ENCODE measurements at places on chromosomes 11 and 22. TPM values are rescaled to one million over a fixed set of nuclear protein-coding genes. Genes with fewer than 3 reads are reported as not detected.

Gene SLC16A8
- total RNA-seq = not detected

DNA sequence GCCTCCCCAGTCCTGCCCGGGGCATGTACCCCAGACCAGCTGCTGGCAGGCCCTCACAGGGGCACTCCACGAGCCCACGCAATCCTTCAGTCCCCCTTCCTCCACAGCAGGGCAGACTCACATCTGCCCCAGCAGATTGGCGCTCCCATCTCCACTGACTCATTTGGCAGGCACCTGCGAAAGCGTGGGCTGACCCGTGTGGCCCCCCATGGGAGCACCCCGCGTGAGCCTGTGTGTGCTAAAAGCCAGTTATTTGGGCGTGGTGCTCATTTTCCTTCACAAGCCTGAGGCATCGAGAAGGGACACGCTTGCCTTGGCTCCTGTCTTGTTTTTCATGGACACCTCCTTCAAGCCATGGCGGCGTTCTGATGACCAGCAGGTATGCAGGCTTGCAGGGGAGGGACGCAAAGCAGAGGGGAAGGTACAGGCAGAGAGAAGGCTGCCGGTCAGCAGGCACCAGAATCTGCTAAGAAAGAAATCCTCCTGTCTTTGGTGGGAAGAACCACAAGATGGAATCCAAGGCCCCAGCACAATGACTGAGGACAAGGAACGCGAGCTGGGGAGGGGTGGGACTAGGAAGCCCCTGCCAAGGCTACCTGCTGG is 8.6 kb downstream of the NECTIN1 start:
- no peak for DNase-seq

GRCh38 chr11:94521684-94522083 is 9.4 kb downstream of the C11orf97 start:
- no peak for DNase-seq

Gene LRRC10B
- total RNA-seq = not detected

GRCh38 chr11:68296344-68297051 is 15.9 kb upstream of the LRP5 start:
- no peak for DNase-seq

Gene CD3D
- not detected for total RNA-seq

DNA sequence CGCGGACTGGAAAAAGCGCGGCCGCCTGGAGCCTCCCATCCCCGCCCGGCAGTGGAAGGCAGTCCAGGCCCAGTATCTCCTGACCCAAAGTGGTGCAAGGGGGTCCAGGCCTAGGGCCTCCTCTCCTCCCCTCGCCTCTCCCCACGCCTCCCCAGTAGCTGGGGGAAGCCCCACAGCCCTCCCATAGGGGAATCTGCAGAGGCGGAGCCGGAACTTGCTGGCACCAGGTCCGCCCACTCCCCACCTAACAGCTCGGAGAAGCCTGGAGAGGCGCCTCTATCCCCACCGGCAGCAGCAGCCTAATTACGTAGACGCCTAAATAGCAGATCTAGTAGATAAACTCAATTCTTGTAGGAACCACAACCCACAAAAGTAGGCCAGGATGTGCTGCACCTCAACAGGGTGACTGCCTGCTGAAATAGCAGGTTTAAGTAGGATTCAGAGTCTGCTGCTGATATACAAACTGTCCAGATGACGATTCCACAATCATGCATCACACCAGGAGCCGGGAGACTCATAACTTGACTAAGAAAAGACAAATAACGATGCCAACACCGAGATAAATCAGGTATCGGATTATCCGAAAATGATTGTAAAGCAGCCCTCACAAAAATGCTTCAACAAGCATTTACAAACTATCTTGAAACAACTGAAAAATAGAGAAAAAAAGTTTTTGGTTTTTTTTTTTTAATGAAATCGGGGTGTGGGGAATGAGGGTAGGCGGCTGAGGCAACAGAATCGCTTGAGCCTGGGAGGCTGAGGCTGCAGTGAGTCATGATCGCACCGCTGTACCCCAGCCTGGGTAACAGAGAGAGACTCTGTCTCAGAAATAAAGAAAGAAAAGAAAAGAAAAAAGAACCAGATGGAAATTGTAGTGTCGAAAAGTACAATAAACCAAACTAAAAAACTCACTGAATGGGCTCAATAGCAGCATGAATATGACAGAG is 11.4 kb upstream of the BRD1 start:
- DNase-seq = peak; percentile 33

- no peak for DNase-seq
These were observed 93.5 kb downstream of the GRAMD1B start for GRCh38 chr11:123523539-123523938.

GRCh38 chr11:35953081-35953760 is 9.4 kb downstream of the LDLRAD3 start:
- DNase-seq = no peak

Gene KCNQ1OT1
- total RNA-seq = 1.9 TPM

- DNase-seq = peak; percentile 27
These were observed 25.5 kb downstream of the LDLRAD3 start for GRCh38 chr11:35969089-35970042.

GRCh38 chr11:96169250-96169649 is 173.7 kb downstream of the MAML2 start:
- no peak for DNase-seq

GRCh38 chr11:72144807-72145565 is 9.5 kb downstream of the FOLR3 start:
- peak; percentile 87 for DNase-seq

DNA sequence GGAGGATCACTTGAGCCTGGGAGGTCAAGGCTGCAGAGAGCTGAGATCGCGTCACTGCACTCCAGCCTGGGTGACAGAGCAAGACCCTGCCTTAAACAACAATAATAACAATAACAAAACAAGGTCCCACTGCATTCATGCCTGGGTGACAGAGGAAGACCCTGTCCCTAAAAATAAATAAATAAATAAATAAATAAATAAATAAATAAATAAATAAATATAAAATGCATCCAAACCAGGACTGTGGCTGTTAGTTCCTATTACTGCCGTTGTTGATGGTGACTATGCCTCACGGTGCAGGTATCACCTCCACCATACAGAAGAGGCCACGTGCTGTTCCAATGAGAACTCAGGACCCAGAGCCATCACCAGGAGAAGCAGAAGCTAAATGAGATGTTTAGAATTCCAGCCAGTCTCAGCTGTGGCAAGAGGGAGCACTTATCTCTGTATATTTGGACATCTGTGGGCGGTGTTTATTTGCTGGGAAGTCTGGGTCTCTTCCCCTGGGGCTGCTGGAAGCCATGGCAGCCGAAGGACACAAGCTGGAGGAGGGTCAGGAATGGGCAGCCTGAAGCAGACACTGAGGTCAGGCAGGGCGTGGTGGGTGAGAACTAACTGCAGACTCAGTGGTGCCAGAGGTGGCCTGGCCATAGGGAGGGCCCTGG is 21.6 kb downstream of the C11orf86 start:
- peak; percentile 76 for DNase-seq

- DNase-seq = no peak
These were observed 23.6 kb downstream of the SLC5A12 start for GRCh38 chr11:26698224-26698623.

GRCh38 chr11:80958361-80958760 is 1517.5 kb upstream of the TENM4 start:
- DNase-seq = peak; percentile 1

Gene IGF2
- 2.3 TPM for total RNA-seq

- DNase-seq = no peak
These were observed 59.9 kb downstream of the CYB5R2 start for GRCh38 chr11:7613394-7613720.

DNA sequence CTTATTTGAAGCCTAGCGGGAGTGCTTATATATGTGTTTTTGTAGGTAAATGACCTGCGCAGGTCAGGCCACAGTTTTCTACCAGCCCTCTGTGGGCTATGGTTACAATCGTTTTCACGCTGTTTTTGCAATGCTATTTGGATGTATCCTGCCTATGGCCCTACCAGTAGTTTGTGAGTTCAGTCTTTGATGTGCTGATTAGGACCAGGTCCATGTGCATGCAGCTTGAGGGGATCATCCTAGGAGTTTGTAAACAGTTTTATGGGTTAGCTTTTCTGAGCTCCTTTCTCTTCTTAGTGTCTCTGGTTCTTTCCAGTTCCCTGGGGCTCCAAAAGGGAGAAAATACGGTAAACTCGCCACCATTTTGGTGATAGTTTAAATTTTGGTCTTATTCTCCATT is 142.5 kb downstream of the LDLRAD3 start:
- DNase-seq = no peak

DNA sequence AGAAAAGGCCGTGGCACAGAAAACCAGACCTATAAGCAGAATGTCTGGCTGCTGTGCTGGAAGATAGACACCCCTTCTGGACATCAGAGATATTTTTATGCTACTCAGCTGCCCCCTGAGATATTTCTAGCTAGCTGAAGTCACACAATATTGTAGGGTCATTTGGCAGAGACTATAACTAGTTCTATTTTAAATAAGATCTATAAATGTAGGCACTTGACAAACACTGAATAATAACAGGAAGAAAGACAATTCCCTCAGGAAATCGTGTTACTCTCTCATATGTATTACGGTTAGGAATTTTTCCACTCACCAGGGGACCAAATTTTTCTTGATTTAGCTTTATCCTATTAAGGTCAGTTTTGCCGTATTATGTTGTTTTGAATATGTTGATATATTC is 845.4 kb downstream of the OPCML start:
- no peak for DNase-seq

DNA sequence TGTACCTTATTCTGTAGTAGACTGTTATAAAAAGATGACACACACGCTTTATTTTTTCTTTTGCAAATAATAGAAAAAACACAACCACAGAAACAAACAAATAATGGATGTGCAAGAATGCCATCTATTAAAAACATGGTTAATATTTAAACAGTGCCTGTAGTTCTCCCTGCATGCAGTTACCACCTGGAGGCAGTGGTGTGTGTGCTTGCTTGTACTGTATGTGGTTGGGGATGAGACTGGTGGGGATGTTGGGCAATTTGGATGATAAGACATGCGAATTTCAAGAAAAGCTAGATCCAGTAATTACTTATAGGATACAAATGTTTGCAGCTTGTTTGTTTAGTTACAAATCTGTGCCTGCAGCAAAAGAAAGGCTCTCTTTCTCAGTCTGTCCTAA is 3.6 kb downstream of the C11orf87 start:
- no peak for DNase-seq

Gene ADAMTS15
- total RNA-seq = 3.1 TPM

- DNase-seq = no peak
These were observed 63.1 kb upstream of the CCDC90B start for GRCh38 chr11:83349296-83349695.

GRCh38 chr11:297586-298405 is 1.5 kb downstream of the IFITM5 start:
- DNase-seq = no peak

DNA sequence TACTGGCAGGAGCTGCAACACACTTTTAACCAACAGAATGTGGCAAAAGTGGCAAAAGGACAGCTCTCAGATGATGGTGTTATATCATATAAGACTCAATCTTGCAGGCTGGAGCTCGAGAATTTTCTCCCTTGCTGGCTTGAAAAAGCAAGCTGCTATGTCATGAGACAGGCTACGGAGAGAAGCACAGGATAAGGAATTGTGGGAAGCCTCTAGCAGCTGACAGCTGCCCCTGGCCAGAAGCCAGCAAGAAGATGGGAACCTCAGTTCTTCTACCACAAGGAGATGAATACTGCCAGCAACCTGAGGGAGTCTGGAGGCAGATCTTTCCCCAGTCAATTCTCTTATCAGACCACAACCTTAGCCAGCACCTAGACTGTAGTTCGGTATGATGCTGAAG is 24.6 kb downstream of the FXYD6 start:
- no peak for DNase-seq
